ENCODE measurements at places on chromosomes 4 and X.

DNA sequence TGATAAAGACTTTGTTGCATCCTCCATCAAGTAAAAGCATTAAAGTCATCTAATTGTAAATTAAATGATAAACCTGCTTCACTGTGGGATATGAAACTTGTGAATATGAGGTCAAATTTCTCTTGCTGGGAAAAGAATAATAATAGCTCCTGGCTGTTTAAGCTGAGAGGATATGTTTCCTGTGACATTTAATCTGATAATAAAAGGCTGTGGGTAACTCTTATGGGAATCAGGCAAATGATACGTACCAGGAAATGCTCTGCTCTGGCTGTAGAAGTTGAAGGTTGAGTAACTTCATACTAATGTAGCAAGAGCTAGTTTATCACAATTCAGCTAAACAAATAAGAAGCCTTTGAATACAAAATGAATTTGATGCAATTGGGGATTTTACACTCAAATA lies 574.6 kb downstream of the RAPGEF2 start:
- no peak for DNase-seq

DNA sequence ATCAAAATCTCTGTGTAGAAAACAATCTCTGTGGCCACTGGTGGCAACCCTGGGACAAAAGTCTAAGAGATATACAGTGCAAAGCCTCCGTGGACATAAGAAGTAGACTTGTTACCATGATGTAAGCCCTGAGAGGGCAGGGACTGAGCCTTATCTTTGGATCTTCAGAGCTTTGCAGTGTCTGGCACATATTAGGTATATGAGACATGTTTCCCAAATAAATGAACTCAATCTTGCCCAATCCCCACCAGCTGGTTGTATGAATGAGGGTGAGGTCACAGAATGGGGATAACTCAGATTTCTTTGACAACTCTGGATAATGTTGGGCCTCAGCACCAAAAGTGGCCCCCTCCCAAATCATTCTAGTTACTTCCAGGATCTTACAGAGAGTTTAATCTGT lies 511.4 kb upstream of the DIPK2B start:
- DNase-seq = no peak

DNA sequence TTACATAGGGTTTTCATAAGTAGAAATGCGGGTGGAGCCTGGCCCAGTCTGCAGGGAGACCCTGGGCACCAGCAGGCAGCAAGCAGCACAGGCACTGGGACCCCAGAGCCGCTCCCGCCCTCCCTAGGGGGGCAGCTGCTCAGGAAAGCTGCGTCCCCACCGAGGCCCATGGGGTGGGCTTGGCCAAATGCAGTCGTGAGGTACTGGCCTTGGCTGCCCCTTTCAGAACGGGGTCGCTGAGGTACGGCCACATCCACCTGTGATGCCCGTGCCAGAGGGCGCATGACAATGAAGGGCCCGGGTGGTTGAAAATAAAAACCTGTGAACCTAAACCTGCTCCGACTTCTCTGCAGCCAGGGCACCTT lies 16.7 kb downstream of the TMEM175 start:
- no peak for DNase-seq

GRCh38 chr4:42806303-42806835 lies 86.1 kb upstream of the GRXCR1 start:
- no peak for DNase-seq

GRCh38 chrX:29468911-29469494 lies 746.4 kb upstream of the MAGEB2 start:
- no peak for DNase-seq

GRCh38 chr4:143188136-143189088 lies 3.7 kb downstream of the USP38 start:
- no peak for DNase-seq

DNA sequence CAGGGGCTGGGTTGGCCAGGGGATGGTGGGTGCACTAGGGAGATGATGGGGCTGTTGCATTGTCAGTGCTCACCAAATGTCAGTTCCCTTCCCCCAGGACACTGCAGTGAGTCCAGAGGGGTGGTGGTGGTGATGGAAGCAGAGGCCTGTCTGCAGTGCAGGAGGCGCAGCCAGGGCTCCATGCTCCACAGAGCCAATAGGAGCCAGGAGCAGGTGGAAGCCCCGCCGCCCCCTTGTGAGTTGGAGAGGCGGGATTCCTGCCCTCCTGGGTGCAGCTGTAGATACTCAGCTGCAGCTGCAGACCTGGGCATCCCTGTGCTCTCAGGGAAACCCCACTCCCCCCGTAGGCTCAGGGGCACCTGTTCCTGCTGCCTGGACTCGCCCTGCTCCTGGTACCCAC lies 284.7 kb downstream of the EVC2 start:
- DNase-seq = no peak

GRCh38 chr4:78720994-78721677 lies 55.0 kb upstream of the BMP2K start:
- no peak for DNase-seq

DNA sequence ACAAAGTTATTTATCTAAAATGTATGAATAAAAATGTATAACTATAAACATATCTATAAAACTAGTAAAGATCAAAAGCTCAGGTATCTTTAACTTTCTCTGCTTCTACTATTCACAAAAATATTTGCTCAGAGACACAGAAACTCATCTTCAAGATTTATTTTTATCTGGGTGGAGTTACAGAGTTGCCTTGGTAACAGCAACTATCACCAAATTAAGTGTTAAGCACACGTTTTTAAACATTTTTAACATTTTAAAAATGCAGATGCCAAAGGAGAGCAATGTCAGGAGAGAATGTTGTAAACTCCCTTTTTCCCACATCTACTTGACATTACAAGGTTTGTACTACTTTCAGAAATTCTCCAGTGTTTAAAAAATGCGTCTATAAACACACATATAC lies 71.4 kb downstream of the SNCA start:
- DNase-seq = no peak

DNA sequence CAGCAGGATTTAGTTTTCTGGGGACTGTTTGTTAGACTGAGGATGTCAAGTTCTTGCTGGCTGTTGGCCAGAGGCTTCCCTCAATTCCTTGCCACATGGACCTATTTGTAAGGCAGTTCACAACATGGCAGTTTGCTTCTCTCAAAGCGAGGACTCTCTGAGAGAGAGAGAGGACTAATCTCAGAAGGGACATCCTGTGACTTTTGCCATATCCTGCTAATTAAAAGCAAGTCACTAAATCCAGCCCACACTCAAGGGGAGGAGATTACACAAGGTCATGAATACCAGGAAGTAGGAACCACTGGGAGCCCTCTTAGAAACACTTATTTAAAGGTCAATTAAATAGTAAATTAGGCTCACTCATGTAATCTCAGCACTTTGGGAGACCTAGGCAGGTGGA lies 38.2 kb downstream of the PPP1R2C start:
- no peak for DNase-seq

- DNase-seq = no peak
Measured at GRCh38 chr4:29199485-29199884, 1520.7 kb upstream of the PCDH7 start.

GRCh38 chr4:110907801-110908313 lies 285.0 kb upstream of the PITX2 start:
- DNase-seq = no peak

- DNase-seq = no peak
Measured at GRCh38 chrX:3548765-3549391, 164.6 kb downstream of the PRKX start.

- no peak for DNase-seq
Measured at GRCh38 chr4:73764513-73764912, 24.1 kb downstream of the CXCL8 start.

- no peak for DNase-seq
Measured at GRCh38 chr4:7939377-7940108, at the start of gene AFAP1. Gene AFAP1 (minus strand): TSS chr4:7939861. CDS start chr4:7872078, 67,783 bp downstream.

DNA sequence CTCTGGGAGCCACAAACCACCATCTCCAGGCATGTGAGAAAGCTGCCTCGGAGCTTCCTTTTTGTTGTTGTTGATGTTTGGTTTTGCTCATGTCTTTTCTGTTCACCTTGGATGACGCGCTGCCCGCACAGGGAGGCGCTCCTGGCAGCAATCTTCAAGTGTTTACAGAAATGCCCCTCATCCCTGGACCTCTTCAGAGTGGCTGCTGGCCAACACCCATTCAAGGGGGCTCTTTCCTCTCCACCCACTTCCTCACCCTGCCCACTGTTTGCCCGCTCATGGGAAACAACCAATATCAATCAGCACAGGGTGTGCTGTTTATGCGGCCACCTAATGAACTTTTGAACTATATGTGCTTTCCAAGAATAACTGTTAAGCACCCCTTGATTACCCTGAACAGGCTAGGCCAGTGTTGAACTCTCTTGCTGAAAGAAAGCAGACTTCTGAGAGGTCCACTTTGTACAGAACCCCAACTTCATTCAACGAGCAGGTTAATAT lies 355.1 kb upstream of the CLNK start:
- DNase-seq = no peak

DNA sequence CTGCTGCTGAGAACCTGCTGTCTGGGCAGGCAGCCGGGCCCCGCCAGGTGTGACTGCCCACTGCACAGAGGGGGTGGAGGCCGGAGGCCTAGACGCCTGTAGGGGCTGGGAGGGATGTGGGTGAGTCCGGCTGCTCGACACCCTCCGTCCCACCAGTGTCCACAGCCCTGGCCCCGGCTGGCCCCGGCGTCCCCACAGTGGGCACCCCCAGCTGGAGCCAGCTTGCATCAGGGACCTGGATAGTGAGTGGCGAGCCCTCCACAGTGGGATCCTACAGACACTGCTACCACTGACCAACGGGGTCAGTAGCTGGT lies 34.7 kb upstream of the SPON2 start:
- no peak for DNase-seq

DNA sequence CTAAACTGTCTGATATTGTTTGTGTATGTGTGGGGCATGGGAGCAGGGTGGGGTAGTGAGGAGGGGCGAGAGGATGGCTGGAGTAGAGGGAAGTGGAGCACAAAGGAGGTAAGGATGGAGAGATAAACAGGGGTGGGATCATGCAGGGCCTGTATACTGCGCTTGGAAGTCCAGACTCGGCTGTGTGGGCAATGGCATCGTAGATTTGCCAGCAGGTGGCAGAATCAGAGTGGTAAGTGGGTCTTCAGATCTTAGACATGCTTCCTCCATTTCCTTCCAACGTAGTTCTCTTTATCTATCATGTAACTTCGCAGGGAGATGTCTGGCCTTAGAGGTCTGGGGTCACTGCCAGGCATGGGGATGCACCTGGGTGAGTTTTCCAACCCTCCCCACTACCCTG lies 155.5 kb downstream of the PDGFRA start:
- DNase-seq = no peak

DNA sequence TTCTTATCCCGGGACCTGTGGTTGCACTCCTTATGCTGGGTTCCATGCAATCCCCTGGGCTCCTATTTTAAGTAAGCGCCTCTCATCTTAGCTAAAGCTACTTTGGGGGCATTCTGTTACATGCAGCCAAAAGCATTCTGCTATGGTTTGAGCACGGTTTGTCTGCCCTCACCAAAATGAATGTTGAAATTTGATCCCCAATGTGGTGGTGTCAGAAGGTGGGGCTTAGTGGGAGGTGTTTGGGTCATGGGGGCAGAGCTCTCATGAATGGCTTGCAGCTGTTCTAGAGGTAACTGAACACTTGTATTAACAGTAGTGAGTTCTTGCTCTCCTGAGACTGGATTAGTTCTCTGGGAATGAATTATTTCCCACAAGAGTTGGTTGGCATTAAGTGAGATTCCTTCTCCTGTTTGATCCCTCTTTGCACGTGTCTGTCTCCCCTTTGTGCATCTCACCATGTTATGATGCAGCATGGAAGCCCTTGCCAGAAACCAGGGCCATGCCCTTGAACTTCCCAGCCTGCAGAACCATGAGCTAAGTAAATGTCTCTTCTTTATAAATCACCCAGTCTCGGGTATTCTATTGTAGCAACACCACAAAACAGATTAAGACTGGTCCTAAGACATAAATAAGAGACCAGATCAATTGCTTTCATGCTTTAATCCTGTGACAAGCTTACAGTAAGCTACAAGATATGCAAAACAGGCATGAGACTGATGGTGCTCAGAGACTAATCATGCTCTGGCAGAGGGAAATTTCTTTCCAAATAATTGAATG lies 141.8 kb downstream of the TSPAN5 start:
- DNase-seq = no peak

DNA sequence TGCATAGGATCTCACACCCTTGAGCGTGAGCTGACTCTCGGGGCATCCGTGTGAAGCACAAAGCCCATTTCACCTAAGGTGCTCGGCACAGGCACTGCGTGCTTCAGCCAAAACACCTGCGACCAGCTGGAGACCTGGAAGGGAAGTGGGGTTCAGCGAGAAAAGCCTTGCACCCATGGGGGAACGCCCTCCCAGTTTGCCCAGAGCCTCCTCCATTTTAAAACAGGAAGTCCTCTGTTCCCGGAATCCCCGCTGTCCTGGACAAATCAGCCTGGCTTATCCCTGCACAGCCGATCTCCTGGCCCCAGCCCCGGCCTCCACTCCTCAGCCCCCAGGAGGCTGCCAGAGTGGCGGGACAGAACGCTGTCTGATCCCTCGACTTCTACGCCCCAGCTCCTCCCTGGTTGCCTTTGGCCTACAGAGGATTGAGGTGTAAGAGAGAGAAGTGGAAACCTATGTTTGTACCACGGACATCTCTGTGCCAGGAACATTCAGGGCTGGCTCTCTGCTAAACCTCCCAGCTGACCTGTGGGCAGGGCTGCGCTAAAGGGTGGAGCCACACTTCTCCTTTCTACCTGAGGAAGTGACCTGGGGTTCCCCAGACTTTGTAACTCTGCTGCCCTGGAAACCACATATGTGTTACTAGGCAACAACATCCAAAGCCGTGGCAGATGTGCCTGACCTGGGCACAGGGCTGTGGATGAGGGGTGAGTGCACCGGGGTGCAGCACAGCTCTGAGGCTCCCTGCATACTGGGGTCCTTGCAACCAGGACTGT lies 3.8 kb upstream of the C4orf50 start:
- no peak for DNase-seq

DNA sequence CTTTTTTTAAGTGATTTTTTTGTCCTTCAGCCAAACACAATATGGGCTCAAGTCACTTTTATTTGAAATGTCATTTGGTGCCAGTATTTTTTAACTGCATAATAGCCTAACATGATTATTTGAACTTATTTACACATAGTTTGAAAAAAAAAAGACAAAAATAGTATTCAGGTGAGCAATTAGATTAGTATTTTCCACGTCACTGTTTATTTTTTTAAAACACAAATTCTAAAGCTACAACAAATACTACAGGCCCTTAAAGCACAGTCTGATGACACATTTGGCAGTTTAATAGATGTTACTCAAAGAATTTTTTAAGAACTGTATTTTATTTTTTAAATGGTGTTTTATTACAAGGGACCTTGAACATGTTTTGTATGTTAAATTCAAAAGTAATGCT lies 62.1 kb downstream of the EDNRA start:
- no peak for DNase-seq

DNA sequence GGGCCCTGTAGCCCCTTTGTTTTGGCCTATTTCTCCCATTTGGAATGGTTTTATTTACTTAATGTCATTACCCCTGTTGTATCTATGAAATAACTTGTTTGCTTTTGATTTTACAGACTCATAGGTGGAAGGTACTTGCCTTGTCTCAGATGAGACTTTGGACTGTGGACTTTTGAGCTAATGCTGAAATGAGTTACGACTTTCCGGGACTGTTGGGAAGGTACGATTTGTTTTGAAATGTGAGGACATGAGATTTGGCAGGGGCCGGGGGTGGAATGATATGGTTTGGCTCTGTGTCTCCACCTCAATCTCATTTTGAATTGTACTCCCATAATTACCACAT lies 39.4 kb downstream of the NLRP2B start:
- no peak for DNase-seq

- DNase-seq = no peak
Measured at GRCh38 chrX:11059933-11060332, 51.2 kb upstream of the HCCS start.

GRCh38 chr4:183806341-183806740 lies 98.8 kb upstream of the STOX2 start:
- no peak for DNase-seq

Data from SIG-M5 (cell line).